ENCODE measurements at places on chromosomes 1 and 21. TPM values are rescaled to one million over a fixed set of nuclear protein-coding genes. Genes with fewer than 3 reads are reported as not detected.

C1orf167 gene
- total RNA-seq, result not detected

DNA sequence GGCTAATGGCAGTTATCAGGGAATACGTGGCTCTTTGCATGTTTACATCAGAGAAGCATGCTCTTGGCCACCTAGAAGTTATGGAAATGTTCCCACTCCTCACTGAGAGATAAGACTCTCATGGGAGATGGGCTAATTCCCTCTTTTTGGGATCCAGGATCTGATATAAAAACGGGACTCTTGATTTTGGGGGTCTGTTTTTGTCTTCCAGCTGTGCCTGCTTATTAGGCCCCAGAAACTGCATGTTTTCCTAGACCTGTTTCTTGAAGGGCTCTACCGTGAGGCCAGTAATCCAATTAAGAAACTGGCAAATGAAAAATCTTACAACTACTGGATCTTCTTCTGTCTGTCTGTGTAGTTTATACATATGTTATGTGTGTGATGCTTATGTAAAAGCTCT, 47.0 kb upstream of the PTCH2 start:
- DNase-seq, result no peak
- H3K27ac ChIP-seq, result no peak overlapping the region
- H3K27me3 ChIP-seq, result no peaks in the 10 kb centered on the region
- H3K36me3 ChIP-seq, result no peaks in the 10 kb centered on the region

MLLT11 gene
- 2.1 TPM for total RNA-seq

DNA sequence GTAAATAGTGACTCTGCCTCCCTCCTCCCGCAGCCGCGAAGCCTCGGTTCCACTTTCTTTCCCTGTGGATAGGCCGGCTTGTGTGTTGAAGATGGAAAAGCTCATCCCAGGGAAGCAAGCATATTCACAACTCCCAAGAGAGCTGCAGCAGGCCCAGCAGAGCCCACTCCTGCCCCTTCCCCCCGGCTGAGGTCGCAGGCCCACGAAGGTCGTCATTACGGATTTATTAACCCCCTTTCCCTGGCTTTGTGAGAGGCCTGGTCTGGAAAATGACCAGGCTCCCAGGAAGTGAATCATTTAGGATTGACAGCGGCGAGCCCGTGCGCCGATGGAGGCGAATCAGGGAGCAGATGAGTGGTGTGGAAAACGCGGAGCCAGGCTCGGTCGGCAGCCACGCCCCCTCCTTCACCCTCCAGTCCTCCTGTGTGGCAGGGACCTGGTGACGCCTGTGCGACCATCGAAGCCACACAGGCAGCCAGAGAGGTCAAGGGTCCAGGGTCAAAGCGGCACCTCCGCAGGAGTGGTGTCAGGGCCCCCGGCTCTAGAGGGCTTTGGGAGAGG, 93.4 kb downstream of the PRDM16 start:
- H3K4me3 ChIP-seq, result no peak overlapping the region
- no peak overlapping the region for H3K27ac ChIP-seq
- DNase-seq, result no peak
- no peaks in the 10 kb centered on the region for H3K36me3 ChIP-seq
- no peaks in the 10 kb centered on the region for H3K27me3 ChIP-seq
- H3K4me1 ChIP-seq, result no peaks in the 10 kb centered on the region

MANEAL gene
- total RNA-seq, result 28.6 TPM

DNA sequence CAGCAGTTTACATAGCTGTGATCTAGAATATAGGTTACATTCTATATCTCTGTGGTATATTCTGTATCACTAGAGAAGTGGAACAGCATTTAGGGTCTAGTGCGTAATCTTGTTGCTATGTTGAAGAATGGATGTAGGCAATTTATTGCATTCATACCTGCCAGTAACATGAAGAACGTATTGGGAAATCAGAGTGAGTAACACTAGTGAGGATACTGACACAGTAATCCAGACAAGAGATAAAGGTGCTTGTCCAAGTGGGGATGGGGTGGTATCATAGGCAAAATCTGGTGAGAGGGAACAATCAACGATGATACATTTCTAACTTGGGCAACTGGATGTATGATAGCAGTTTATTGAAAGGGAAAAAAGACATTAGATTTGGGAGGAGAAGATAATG, 9.8 kb downstream of the PPP2R5A start:
- no peaks in the 10 kb centered on the region for H3K36me3 ChIP-seq
- DNase-seq, result no peak
- no peaks in the 10 kb centered on the region for H3K27me3 ChIP-seq
- H3K4me3 ChIP-seq, result no peak overlapping the region

PGLYRP4 gene
- 0.38 TPM for total RNA-seq

- no peaks in the 10 kb centered on the region for H3K27me3 ChIP-seq
- H3K36me3 ChIP-seq, result no peaks in the 10 kb centered on the region
- no peak for DNase-seq
- H3K27ac ChIP-seq, result no peak overlapping the region
- H3K4me1 ChIP-seq, result peaks cover 11% of the 10 kb centered on the region
- H3K4me3 ChIP-seq, result no peak overlapping the region
These were observed 86.2 kb upstream of the ZBTB18 start for GRCh38 chr1:243964915-243965314.

IL10 gene
- not detected for total RNA-seq

OTUD3 gene
- 7.4 TPM for total RNA-seq

DNA sequence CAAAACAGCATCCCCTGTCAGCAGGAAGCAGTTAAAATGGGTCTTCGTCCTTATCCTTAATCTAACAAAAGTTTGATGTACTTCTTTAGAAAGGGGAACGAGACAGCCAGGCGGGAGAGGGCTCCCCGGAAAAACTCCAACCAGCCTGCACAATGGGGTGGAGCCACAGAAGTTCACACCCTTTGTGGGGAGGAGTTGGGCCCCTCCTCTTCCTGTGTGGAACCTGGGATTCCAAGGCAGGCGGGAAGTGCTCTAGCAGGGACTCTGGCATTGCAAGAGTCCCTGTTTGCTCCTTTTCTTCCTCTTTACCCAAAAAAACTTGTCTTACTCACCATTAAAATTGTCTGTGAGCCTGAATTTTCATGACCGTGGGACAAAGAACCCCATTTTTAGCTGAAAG, 47.7 kb downstream of the FCRL5 start:
- H3K27ac ChIP-seq, result no peak overlapping the region
- H3K27me3 ChIP-seq, result peaks cover 25% of the 10 kb centered on the region
- DNase-seq, result no peak
- no peak overlapping the region for H3K4me3 ChIP-seq
- H3K4me1 ChIP-seq, result peaks cover 11% of the 10 kb centered on the region

CNR2 gene
- total RNA-seq, result not detected

- H3K4me3 ChIP-seq, result no peak overlapping the region
- DNase-seq, result no peak
- H3K27ac ChIP-seq, result no peak overlapping the region
These were observed 59.1 kb downstream of the HFM1 start for GRCh38 chr1:91345395-91346005.

DNA sequence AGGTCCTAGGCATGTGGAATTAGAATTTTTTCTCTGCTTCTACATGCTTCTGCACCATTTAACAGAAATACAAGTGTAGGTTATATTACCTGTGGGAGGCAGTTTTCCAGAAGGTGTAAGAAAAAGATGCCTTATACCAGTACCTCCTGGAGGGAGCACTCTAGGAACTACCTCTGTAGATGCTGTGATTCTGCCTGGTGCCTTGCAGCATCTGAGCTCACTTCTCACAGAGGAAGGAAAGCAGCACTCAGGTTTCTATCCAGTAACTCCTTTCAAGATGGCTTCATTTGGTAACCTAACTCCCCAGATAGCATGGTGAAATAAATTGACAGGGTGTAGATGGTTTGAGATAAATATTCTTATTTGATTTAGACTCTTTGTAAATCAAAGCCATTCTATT, 50.3 kb downstream of the GIPC2 start:
- DNase-seq, result no peak
- H3K4me3 ChIP-seq, result no peak overlapping the region
- no peaks in the 10 kb centered on the region for H3K36me3 ChIP-seq
- H3K27ac ChIP-seq, result no peak overlapping the region

- H3K27ac ChIP-seq, result no peak overlapping the region
- peaks cover 14% of the 10 kb centered on the region for H3K27me3 ChIP-seq
- no peaks in the 10 kb centered on the region for H3K4me1 ChIP-seq
- DNase-seq, result no peak
- no peaks in the 10 kb centered on the region for H3K36me3 ChIP-seq
These were observed 106.4 kb downstream of the CTH start for GRCh38 chr1:70517444-70517843.

DYNLT5 gene
- not detected for total RNA-seq

DNA sequence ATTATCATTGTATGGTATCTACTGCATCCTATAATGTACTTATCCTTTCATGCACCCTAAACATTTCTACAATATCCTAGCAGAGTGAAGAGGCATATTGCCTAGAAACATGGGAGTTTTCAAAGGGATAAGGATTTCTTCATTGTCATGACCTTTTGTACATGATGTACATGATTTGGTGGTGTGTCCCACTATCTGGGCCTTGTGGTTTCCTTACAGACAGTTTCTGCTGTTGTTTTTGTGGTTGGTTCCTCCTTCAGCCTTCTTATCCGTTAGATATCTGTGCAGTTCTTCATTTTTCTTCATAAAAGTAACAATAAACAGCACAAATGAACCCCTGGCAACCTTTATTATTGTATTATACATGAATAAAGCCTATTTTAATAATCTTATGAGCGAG, 70.4 kb upstream of the BACH1 start:
- no peak overlapping the region for H3K4me3 ChIP-seq
- DNase-seq, result no peak
- H3K4me1 ChIP-seq, result peaks cover 31% of the 10 kb centered on the region
- no peaks in the 10 kb centered on the region for H3K36me3 ChIP-seq
- H3K27ac ChIP-seq, result no peak overlapping the region
- H3K27me3 ChIP-seq, result no peaks in the 10 kb centered on the region

- DNase-seq, result no peak
- H3K36me3 ChIP-seq, result peaks cover 5% of the 10 kb centered on the region
- H3K4me3 ChIP-seq, result no peak overlapping the region
- H3K4me1 ChIP-seq, result no peaks in the 10 kb centered on the region
These were observed 3.2 kb downstream of the CFAP74 start for GRCh38 chr1:2000432-2000831.

- peaks cover 14% of the 10 kb centered on the region for H3K27me3 ChIP-seq
- DNase-seq, result peak; percentile 42
- H3K4me3 ChIP-seq, result no peak overlapping the region
- peaks cover 14% of the 10 kb centered on the region for H3K36me3 ChIP-seq
- H3K4me1 ChIP-seq, result peaks cover 19% of the 10 kb centered on the region
These were observed 637.3 kb downstream of the MATN1 start for GRCh38 chr1:30085811-30086770.

DNA sequence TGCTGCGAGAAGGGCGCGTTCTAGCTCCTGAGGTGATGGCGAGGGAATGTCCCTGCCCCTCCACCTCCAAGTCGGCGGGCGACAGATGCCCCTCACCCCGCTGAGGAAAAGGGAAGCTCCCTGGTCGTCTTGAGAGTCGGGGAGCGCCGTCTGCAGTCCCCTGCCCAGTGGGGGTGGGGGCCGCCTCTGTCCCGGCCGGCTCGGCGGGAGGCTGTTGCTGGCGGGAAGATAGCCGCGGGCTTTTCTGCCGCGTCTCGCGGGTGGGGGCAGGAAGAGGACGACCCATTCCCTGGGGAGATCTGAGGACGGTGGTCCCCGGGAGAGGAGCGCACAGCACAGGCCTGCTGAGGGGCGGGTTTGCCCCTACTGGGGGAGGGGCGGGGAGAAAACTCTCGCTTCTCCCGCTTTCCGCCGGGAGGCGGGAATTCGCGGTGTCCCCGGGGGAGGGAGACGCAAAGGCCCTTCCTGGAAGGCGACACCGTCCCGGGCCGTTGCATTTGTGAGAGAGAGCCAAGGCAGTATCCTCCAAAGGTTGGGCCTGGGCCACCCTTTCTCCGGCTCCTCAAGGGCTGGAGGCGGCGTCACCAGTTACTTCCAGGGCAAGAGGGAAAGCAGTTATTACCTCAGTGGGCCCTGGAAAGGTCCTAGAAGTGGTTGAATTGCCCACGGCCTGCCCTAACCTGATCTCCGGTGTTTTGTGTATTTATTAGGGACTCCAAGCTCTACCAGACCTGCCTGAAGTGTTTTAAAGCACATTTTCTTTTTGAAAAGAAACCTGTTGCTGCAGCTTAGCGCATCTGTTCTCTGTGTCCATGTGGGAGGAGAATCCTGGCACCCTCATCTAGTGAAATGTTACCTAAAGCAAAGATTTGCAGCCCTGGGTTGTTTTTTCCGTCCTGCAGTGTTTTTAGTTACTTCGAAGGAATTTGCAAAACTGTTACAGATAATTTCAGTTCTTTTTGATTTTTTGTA, 648 bp downstream of the S100PBP start:
- peak; percentile 79 for DNase-seq
- H3K4me1 ChIP-seq, result peaks cover 32% of the 10 kb centered on the region

GRCh38 chr1:21594935-21595897, 73.9 kb downstream of the RAP1GAP start:
- no peak overlapping the region for H3K4me3 ChIP-seq
- peak; percentile 40 for DNase-seq
- peaks cover 33% of the 10 kb centered on the region for H3K36me3 ChIP-seq
- peak overlapping the region; percentile 79 for H3K27ac ChIP-seq

GRCh38 chr1:26888231-26888630, 1.9 kb downstream of the GPN2 start:
- no peak for DNase-seq
- H3K4me3 ChIP-seq, result peak overlapping the region; percentile 83
- H3K36me3 ChIP-seq, result peaks cover 56% of the 10 kb centered on the region
- peaks cover 14% of the 10 kb centered on the region for H3K4me1 ChIP-seq

DNA sequence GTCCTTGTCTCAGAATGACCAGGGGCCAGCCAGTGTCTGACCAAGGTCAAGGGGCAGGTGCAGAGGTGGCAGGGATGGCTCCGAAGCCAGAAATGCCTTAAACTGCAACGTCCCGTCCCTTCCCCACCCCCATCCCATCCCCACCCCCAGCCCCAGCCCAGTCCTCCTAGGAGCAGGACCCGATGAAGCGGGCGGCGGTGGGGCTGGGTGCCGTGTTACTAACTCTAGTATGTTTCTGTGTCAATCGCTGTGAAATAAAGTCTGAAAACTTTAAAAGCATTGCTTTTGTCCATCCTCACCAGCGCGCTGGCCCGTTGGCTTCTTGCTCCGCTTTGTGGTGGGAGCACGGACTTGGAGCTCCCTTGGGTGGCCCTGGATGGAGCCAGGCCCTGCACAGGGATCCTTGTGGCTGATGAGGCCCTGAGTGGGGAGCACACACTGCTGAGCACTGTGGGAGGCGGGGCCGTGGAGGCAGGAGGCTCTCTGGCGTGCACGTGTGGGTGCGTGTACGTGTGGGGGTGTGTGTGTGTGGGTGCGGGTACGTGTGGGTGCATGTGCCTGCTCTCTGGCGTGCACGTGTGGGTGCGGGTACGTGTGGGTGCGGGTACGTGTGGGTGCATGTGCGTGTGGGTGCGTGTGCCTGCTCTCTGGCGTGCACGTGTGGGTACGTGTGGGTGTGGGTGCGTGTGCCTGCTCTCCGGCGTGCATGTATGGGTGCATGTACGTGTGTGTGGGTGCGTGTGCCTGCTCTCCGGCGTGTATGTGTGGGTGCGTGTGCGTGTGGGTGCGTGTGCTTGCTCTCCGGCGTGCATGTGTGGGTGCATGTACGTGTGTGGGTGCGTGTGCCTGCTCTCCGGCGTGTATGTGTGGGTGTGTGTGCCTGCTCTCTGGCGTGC, 18.0 kb downstream of the RNF223 start:
- no peak overlapping the region for H3K27ac ChIP-seq
- H3K4me3 ChIP-seq, result no peak overlapping the region
- H3K27me3 ChIP-seq, result no peaks in the 10 kb centered on the region
- peaks cover 83% of the 10 kb centered on the region for H3K36me3 ChIP-seq
- H3K4me1 ChIP-seq, result no peaks in the 10 kb centered on the region

All from Calu3 (cell line).